ENCODE measurements at places on chromosomes 3 and 15. TPM values are rescaled to one million over a fixed set of nuclear protein-coding genes. Genes with fewer than 3 reads are reported as not detected.

DNA sequence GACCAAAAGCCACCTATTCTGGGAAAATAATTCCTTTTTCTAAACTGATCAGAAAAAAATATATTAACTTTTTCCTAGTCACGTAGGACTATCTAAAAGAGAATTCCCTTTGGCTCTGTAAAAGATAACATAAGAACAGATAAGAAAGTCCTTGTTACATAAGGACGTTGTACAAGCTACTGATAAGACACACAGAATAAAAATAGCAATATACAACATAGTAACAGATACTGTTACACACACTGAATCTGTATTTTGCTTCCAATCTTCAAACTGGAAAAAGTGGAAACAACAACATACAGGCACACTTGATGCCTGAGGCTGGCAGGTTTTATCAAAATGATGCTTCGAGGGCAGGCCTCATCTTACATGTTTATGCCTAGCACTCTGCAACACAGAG lies 59.8 kb downstream of the SNX4 start:
- H3K4me1 ChIP-seq: no peaks in the 10 kb centered on the region
- no peak overlapping the region for H3K27ac ChIP-seq
- no peak overlapping the region for H3K4me3 ChIP-seq
- peaks cover 30% of the 10 kb centered on the region for H3K36me3 ChIP-seq
- no peaks in the 10 kb centered on the region for H3K27me3 ChIP-seq

DNA sequence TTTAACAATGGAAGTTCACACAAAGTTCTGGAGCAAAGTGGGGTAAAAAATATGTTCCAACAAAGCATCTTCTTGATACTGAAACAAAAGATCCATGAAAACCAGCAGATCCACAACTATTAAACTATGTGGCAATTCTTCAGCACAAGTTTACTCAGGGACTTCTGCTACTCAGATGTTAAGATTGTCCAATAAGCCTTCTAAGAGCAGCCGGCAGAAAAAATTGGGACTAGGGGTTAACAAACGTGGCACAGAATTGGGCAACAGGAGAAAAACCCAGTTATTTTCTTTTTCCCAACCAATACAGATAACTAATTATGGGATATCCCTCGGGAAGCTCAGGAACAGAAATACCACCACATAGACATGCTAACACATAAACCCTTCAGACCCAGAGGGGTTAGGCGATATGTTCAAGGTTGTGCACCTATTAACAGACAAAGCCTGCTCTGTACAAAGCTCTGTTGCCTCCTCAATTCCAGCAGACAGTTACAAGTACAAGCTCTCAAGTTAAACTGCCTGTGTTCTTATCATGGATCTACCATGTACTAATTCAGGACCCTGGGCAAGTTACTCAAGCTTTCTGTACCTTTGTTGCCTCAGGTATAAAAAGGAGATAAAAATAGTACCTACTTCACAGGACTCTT lies 6.8 kb downstream of the SSR3 start:
- peaks cover 99% of the 10 kb centered on the region for H3K4me1 ChIP-seq
- peaks cover 100% of the 10 kb centered on the region for H3K36me3 ChIP-seq
- no peaks in the 10 kb centered on the region for H3K27me3 ChIP-seq

The SKOR1 gene
- total RNA-seq: 0.40 TPM

The CFAP100 gene
- total RNA-seq: not detected

Data from heart right ventricle (tissue), 16 donors.